Cortex of kidney (tissue), 1 donor: ENCODE measurements at places on chromosomes 12 and 14.

DNA sequence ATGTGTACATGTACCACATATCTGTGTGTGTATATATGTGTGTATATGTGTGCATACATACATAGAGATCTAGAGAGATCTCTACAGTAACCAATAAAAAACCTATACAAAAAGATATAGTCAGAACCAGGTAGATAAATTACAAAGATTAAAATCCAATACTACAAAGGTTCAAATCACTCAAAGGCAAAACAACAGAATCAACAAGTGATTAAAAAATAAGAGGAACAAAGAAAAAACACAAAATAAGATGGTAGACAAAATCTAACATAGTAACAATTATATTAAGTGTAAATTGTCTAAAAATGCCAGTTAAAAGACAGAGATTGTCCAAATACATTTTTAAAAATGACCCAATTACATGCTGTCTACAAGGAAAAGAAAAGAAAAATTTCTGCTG lies 83.6 kb downstream of the R3HDM2 start:
- no peak for DNase-seq

GRCh38 chr12:53505555-53506449 lies 1.5 kb downstream of the NPFF start:
- no peak for DNase-seq

- no peak for DNase-seq
Observed at GRCh38 chr14:52055167-52055566, 13.7 kb downstream of the NID2 start.

- DNase-seq = no peak
Observed at GRCh38 chr12:10747730-10748129, 24.6 kb upstream of the YBX3 start.

DNA sequence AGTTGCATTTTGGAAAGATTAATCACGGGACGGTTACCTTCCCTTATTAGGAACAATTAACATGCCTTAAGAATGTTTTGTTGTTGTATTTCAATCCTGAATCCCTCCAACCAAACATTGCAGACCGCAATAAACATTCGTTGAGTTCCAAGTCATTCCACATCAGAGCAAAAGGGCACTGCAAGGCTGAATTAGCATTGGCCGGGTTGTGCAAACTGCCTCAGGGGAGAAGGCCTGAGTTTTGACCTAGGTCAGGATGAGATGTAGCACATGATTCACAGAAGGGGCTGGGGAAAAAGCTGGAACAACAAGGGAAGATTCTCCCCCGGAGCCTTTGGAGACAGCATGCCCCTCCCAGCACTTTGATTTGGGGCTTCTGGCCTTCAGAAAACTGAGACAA lies 82.1 kb upstream of the BDKRB2 start:
- no peak for DNase-seq

DNA sequence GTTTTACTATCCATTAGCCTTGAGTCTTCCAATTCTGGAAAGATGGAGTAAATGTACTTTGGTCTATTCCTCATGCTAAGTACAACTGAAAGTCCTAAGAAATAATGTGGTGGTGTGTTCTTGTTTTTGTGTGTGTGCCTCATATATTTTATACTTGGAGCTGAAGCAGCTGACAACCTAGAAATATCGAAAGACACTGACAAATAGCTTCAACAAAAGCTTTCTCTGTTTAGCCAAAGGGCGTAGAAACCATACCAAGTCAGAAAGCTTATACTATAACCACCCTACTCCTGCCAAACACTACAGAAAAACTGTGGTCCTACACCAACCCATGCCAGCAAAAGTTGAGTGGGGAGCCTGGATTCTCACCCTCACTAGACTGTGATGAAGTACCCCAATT lies 188.4 kb downstream of the GPHN start:
- DNase-seq = no peak

DNA sequence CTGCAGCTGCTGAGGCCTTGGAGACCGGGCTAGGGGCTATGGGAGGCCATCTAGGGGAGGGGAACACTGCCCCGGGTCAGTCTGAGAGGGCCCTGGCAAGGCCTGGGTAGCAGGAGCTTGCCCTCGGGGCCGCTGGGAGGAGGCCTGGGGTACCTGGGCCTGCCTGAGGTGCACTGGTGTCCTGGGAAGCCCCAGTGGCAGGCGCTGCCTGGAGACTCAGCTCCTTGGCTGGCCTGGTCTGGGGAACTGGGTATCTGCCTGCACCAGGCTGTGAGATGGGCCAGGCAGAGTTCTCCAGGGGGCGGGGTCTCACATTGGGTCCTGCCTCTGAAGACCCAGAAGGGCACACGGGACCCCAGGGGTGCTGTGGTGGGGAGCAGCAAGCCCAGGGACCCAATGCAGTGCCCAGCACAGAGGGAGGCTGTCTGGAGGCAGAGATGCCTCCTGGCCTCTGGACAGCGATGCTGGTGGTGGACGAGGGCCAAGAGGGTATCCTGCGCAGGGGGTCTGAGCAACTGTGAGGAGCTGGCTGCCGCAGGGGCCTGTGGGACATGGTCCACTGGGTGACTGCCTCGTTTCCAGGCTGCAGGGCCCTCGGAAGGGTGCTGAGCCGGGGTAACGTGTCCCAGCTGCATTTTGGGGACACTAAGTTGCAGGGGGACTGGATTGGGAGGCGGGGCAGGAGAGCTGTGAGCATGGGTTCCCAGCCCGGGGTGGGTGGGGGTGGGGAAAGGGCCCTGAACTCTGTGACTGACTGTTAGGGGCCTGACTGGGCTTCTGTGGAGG lies 7.4 kb upstream of the MTA1 start:
- no peak for DNase-seq

- no peak for DNase-seq
Observed at GRCh38 chr14:81166121-81166520, 54.6 kb downstream of the GTF2A1 start.

DNA sequence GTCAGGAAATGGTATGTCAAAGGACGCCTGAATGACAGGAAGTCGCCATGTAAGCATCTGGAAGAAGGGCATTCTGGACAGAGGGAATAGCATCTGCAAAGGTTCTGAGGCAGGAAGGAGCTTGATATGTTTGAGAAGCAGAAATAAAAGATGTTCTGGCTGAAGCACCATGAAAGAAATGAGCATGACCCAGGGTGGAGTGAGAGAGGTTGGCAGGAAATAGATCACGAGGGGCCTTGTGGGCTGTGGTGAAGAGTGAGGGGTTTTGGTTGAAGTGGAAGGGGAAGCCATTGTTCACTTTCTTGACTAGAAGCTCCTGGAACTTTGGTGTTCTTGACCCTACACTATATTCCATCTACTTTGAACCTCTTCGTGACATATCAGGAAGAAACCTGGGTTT lies 99.4 kb upstream of the PARP11 start:
- no peak for DNase-seq

DNA sequence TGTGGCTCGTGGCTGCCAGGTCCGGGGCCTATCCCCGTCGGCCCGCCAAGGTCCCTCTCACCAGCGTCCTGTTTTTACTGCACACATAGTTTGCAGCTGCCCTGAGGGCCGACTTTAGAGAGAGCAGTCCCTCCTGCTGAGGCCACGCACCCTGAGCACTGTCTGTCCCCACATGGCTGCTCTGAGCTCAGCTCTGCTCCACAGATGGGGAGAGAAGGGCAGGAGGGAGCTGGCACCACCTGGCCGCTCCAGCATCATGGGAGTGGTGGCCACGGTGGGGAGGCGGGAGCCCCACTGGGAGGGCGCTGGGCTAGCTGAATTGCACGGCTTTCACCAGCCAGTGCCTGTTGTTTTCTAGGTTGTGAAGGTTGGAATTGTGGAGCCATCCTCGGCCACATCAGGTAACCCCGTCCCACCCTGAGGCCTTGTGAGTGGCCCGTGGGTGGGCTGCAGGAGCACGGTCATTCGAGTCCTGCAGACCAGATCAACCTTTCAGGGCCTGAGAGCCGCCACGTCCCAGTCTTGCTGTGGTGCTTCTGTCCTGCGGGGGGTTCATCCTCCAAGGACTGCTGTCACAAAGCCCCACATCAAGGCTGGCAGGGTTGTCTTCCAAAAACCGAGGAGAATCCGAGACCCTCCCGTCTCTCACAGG lies 7.4 kb upstream of the TEX22 start:
- no peak for DNase-seq

GRCh38 chr12:101710288-101710687 lies 12.8 kb downstream of the CHPT1 start:
- DNase-seq = no peak

GRCh38 chr12:91926848-91927247 lies 218.8 kb downstream of the BTG1 start:
- DNase-seq = no peak

DNA sequence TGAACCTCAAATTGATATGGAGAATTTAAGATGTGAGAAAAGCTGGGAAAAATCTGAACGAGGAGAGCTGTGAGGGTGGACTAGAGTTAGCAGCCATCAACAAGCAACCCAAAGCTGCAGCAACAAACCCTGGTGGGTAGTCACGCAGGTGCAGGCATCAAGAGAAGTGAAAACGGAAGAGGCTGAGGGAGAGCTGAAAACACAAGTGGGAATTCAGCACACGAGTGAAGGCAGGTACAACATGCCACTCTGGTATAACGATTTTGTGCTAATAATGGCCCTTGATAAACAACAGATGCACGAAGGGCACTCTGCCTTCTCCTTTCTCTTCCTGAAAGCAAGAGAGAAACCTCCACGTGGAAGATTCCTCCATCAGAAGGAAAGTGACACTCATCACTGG lies 11.5 kb downstream of the TCL1B start:
- DNase-seq = no peak

GRCh38 chr14:52071675-52072074 lies 2.8 kb upstream of the NID2 start:
- DNase-seq = no peak

DNA sequence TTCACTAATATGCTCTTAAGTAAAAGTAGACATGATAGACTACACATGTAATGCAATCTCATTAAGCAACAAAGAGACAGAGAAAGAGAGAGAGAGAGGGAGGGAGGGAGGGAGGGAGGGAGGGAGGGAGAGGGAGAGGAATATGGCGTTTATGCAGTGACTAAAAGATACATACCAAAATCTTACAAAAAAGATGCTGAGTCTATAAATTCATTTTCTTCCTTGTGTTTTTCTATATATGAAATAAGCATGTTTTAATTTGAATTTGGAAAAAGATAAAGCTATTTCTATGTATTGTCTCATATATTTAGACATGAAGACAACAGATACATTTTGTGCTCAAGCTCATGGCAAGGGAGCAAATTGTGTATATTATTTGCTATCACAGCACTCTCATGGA lies 44.1 kb downstream of the LRFN5 start:
- DNase-seq = no peak

DNA sequence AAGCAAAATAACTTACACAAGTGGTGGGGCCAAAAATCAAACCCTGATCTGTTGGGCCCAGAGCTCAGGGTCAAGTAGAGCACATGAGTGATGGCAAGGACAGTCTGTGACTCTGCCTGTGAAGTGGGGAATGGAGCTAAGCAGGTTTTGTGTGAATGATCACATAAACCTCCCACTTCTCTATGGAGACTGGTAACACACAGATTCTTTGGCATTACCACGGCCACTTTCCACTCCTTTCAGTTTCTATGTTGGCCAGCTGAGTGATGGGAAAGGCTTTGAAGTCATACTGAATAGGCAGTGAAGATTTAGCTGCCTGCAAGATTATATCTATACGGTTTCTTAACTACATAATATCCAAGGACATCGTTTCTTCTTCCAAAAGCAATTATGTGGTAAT lies 97.9 kb downstream of the ARMH4 start:
- no peak for DNase-seq

DNA sequence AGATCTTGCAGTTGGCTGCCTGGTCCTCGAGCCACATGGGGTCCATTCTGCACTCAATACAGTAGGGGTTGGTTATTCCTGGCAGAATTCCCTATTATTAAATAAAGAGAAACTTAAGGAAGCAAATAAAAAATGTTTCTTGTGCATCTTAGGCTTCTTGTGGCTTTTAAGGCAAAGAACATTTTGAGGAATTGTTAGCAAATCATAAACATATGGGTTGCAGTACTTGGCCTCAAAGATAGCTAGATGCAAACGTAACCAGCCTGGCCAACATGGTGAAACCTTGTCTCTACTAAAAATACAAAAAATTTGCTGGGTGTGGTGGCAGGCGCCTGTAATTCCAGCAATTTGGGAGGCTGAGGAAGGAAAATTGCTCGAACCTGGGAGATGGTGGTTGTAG lies 50.8 kb upstream of the KCNA5 start:
- no peak for DNase-seq

- no peak for DNase-seq
Observed at GRCh38 chr12:1616233-1617066, 12.6 kb upstream of the WNT5B start.

DNA sequence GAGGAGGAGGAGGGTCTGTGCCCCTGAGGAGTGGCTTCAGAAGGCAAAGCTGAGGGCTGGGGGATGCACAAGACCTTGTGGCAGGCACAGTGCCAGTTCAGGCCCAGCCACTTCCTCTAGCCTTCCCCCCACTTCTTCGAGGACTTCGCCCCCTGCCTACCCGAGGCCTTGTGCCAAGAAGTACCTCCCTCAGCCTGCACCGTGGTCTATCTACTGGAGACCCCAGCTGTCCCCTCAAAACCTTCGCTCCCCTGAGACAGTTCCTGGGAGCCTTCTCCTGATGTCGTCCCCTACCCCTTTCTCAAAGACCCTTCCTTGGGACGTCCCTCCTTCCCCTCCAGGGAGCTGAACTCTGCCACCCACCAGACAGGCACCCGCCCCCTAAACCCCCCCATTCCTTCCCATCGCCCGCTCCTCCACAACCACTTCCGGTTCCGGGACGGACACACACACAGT lies 604 bp downstream of the ZNF384 start:
- no peak for DNase-seq

DNA sequence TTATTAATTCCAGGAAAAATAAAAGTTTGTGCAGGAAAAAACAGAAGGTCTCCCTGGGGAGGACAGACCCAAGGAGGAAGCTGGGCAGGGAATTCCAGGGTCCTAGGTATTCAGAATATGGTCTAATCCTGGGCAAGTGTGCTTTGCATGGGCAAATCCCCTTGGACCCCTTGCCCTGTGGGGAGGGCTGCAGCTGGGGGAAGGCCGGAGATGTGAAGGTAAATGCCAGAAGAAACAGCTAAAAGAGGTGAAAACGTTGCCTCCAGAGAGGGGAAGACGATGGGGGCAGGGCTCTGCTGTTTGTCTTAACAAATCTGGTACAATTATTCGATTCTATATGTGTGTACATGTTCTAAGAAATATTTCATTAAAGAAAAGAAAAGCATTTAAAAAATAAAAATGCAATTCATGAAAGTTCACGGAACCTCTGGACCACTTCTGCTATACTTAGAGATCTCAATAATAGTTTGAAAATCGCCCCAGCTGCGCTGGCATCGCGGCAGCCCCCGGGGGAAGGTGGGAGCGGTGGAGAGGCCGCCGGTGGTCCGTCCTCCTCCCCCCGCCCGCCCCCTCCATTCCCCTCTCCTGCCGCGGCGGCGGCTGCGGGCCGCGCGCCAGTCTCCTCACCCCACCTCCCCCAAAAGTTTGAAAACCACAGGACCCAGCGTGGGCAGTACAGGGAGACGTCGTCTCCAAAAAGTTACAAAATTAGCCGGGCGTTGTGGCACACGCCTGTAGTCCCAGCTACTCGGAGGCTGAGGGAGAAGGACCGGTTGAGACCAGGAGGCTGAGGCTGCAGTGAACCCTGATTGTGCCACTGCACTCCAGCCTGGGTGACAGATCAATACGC lies 1.5 kb upstream of the PRPF40B start:
- DNase-seq = no peak
